ENCODE measurements at places on chromosomes 7 and 10. TPM values are rescaled to one million over a fixed set of nuclear protein-coding genes. Genes with fewer than 3 reads are reported as not detected.
A peak's percentile ranks its signal among the peaks of the same experiment; 100 is the strongest.

GRCh38 chr10:481628-482027, 207.8 kb downstream of the DIP2C start:
- no peak for DNase-seq

DNA sequence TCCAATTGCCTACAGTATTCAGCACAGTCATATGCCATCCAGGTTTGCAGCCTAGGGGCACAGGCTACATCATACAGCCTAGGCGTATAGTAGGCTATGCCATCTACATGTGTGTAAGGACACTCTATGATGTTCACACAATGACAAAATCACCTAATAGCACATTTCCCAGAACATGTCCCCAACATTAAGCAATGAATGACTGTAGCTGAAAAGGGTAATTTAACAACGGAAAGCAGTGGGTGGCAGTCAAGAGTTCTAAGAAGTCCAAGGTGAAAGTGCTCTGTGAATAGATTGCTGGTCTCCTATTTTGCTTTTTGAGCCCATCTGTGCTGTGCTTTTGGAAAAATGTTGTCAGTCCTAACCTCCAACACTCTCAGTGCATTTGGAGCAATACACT, 162.6 kb downstream of the KLF6 start:
- DNase-seq: no peak

GRCh38 chr10:91901784-91902677, 7.3 kb downstream of the FGFBP3 start:
- no peak for DNase-seq

GRCh38 chr10:87505366-87506111, 846 bp downstream of the MINPP1 start:
- peak; percentile 12 for DNase-seq

GRCh38 chr7:121798896-121799295, 74.1 kb upstream of the PTPRZ1 start:
- DNase-seq: no peak

- DNase-seq: no peak
Observed at GRCh38 chr7:148503900-148504487, 86.6 kb upstream of the C7orf33 start.

GRCh38 chr10:91328320-91328984, 81.7 kb upstream of the HECTD2 start:
- no peak for DNase-seq

- DNase-seq: no peak
Observed at GRCh38 chr7:76428868-76429805, 4.4 kb downstream of the ZP3 start.

GRCh38 chr10:59176241-59177030, at the start of gene PHYHIPL:
TSS of gene PHYHIPL (plus strand) at chr10:59176643. CDS start at chr10:59176854, 211 bp downstream.
- no peak for DNase-seq

- no peak for DNase-seq
Observed at GRCh38 chr10:60395711-60396110, 6.0 kb upstream of the ANK3 start.

DNA sequence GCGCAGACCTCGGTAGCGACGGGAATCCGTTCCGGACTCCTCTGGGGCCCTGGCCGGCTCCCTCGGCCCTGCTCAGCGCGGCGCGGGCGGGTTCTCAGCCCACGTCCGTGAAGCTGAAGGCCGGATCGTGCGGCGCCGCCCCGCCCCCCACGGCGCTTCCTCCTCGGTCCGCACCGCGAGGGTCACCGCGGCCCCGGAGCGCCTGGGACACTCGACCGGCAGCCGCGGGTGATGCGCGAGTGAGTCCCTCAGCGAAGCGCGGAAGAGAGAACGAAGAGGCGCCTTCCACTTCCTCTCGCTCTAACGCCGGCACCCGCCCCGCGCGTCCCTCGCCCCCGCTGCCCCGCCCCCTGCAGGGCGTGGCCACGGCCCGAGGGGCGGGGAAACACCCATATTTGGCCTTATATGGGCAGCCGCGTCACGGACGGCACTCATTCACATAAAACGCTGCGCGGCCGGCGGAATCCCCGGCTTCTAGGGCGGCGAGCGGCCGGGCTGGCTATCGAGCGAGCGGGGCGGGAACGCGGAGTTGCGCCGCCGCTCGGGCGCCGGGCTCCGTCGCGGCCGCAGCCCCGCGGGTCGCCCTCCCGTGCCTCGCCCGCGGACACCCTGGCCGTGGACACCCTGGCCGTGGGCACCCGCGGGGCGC, at the start of gene DUSP5:
TSS of gene DUSP5 (plus strand) at position 470 of the 649 bp plus-strand sequence. CDS start 215 bp downstream, outside the sequence.
- peak; percentile 91 for DNase-seq

Gene ZWINT
- 58.5 TPM for polyA plus RNA-seq

Gene GIMAP4
- polyA plus RNA-seq: 20.7 TPM

Gene INSIG1
- 35.0 TPM for polyA plus RNA-seq

Gene TSPAN33
- polyA plus RNA-seq: 76.9 TPM

Gene ENTPD1
- polyA plus RNA-seq: 12.6 TPM

Gene LSM5
- polyA plus RNA-seq: 80.6 TPM

Gene GPER1
- polyA plus RNA-seq: 5.6 TPM

All from left renal pelvis (tissue), 4 donors.